Fibroblast of lung (primary cell): ENCODE measurements at places on chromosomes 6 and 20. TPM values are rescaled to one million over a fixed set of nuclear protein-coding genes. Genes with fewer than 3 reads are reported as not detected.

DNA sequence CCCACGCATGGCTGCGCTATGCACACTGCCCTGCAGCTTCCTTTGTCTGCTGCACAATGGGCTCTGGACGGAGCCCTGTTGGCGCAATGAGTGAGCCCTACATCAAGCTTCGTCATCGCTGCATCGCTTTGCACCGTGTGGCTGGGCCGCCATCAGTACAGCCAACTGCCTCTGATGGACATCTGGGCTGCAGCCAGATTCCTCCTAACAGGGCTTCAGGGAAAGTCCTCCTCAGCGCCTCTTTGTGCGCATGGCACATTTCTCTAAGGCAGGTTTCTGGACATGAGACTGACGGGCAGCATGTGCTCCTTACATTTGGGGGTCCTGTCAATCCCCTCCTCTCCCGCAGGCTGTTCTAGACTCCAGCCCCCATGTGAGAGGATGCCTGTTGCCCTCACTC is 29.7 kb upstream of the ANGPT4 start:
- DNase-seq: no peak

GRCh38 chr6:160036790-160037206 is 67.9 kb downstream of the IGF2R start:
- DNase-seq: peak; percentile 92

GRCh38 chr6:149429427-149430360 is 29.6 kb downstream of the SUMO4 start:
- DNase-seq: no peak

DNA sequence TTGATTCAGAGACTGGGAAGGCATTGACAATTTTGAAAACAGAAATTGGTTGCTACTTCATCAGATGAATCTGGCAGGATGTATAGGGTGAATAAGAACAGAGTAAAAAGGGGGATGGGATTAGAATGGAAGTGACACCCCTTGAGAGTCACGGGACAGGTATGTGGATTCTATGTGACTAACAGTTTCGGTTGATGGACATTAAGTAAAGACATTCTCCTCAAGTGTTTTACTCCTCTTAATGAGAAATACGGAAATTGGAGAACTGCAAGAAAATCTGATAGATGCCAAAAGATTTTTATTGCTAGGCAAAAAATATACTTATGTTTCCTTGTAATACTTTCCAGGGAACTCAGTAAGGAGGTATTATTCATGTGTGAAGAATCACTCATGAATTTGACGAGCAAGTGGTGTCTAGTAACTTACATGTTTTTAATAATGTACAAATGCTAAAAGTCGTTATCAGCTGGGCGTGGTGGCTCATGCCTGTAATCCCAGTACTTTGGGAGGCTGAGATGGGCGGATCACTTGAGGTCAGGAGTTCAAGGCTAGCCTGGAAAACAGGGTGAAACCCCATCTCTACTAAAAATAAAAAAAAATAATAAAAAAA is 135.8 kb downstream of the KIF16B start:
- DNase-seq: no peak

- no peak for DNase-seq
Observed at GRCh38 chr20:3846378-3846739, 275 bp upstream of the MAVS start.

Gene MRPL18
- 80.4 and 82.7 TPM in 2 replicates for total RNA-seq

DNA sequence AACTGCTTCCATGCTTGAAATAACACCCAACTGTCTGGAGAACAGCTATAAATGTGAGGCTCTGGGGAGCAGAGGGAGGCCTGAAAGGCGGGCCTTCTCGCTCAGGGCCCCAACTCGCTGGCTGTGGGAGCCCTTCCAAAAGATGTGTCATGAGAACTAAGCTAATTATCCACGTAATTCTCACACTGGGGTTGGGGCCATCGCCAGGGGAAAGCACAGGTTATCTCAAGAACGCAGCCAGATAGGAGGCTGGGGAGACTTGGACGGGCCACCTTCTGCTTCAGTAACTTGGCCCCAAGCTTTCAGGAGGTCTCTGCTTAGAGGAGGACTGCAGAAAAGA is 1.6 kb downstream of the PXDC1 start:
- DNase-seq: peak; percentile 83

DNA sequence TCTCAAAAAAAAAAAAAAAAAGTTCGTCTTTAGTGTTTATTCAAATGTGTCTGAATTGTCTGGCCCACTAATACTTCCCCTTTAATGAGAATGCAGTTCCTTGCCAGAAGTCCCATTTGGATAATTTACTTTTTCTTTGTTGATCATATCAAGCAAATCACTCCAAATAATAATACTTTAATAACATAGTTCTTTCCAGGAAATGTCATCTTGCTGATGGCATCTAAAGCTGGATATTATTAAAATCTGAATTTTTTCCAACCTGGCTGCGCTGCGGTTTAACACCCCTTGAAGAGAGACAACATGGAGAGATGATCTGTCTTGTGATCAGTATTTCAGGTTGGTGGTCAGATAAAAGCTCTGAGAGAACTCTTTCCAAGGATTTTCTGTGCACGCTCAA is 111.2 kb upstream of the CNKSR3 start:
- DNase-seq: no peak

DNA sequence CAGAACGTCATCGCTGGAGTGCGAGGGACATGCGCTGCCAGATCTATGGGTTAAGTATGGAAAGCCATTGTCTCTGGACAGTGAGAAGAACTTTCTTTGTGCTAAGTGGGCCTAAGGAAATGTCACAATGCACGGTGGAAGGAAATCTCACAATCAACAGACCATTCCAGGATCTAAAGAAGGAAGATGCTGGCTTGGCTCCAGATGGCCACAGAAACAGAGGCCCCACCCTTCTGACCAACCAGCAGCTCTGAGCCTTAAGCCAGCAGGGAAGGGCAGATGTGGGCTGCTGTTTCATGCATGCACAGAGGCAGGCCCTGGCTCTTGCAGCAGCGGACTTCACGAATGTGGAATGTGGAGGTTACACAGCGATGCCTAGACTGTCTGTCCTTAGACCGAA is 156.3 kb downstream of the SOBP start:
- DNase-seq: no peak

DNA sequence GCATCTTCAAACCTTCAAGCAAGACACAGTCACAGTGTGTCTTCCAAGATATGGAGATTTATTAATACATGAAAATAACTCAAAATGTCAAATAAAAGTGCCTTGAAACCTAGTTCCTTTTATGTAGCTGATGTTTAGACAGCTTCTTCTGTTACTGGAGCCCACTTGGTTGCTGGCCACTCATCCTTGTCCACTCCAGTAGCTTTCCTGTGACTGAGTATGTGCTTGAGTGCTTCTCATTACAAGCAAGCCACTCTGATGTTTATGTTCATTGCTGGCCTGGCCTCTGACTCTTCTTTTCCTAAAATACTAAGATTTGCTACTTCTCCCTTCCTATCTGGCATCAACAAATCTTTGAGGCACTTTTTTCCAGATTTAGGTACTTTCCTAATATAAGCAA is 545.2 kb upstream of the MAN1A1 start:
- no peak for DNase-seq

DNA sequence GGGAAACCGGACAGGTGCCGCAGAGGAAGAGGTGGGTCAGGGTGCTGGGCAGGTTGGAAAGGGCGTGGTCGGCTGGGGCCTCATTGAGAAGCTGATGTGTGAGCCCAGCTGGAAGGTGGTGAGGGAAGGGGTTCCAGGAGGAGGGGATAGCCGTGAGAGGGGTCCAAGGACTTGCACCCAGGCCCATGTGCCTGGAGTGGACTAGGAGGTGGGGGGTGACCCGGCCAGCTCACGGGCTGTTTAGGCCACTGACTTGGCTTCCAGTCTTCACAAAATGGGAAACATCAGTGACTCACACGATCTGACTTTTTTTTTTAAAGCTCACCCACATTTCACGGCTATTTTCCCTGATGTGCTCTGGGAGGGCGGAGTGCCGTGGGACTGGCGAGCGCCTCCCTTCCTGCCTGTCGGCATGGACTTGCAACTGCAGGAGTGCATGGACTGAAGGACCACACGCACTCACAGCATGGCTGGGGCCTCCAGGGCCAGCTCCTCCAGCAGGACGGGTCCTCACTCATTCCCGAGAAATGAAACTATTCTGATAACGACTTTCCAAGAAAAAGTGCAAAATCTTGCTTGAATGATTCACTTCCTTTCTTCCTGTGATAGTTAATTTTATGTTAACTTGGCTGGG is 13.5 kb upstream of the PDE10A start:
- peak; percentile 26 for DNase-seq

Gene CALHM5
- total RNA-seq: 4.1 and 4.4 TPM in 2 replicates

- peak; percentile 35 for DNase-seq
Observed at GRCh38 chr20:32482442-32483261, 102.5 kb downstream of the NOL4L start.

GRCh38 chr6:90086517-90086916 is 192.2 kb downstream of the GJA10 start:
- no peak for DNase-seq

GRCh38 chr20:9144643-9145042 is 75.8 kb downstream of the PLCB4 start:
- DNase-seq: no peak

GRCh38 chr6:43221046-43221972 is 8.0 kb downstream of the DNPH1 start:
- DNase-seq: peak; percentile 18

Gene OGFR
- total RNA-seq: 30.8 and 34.0 TPM in 2 replicates

GRCh38 chr20:9576695-9577094 is 62.3 kb downstream of the LAMP5 start:
- DNase-seq: no peak

- no peak for DNase-seq
Observed at GRCh38 chr6:38974389-38975151, 74.0 kb upstream of the GLP1R start.

Gene DEFB110
- total RNA-seq: not detected in 2 replicates

Gene UNC93A
- total RNA-seq: not detected in 2 replicates

DNA sequence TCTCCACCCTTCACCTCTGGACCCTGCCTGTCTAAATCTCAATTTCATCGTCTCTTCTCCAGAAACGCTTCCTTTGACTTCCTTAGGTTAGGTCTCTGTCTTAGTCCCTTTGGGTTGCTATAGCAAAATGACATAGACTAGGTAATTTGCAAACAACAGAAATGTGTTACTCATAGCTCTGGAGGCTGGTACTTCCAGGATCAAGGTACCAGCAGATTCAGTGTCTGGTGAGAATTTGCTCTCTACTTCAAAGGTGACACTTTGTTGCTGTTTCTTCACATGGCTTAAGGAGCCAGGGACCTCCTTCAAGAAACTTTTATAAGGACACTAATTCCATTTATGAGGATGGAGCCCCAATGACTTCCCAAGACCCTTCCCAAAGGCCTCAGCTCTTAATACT is 145.1 kb upstream of the IMPG1 start:
- DNase-seq: no peak

Gene SLC12A5
- 0.26 and 0.50 TPM in 2 replicates for total RNA-seq

DNA sequence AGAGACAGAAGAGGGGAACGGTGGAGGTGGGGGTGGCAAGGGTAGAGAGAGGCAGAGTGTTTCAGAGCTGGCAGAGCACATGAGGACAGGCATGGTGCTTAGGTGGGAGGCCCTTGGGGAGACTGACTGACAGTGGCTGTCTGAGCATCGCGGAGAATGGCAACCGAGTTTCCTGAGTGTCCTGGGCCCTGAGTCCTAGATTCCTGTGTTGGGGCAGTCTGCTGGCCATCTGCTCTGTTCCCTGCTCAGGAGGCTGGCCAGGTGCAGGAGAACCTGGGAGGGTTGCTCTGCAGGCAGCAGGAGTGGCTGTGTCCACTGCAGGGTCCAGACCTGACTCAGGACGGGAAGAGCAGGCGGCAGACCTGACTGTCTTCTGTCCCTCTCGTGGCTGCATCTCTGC is 248.9 kb downstream of the LRFN2 start:
- DNase-seq: no peak

- no peak for DNase-seq
Observed at GRCh38 chr20:59784791-59785668, 148.4 kb downstream of the SYCP2 start.

Gene RWDD1
- 21.1 and 22.8 TPM in 2 replicates for total RNA-seq

- DNase-seq: peak; percentile 89
Observed at GRCh38 chr6:12296255-12296573, 6.1 kb downstream of the EDN1 start.

GRCh38 chr20:32823737-32824588 is 4.2 kb downstream of the MAPRE1 start:
- DNase-seq: peak; percentile 12

DNA sequence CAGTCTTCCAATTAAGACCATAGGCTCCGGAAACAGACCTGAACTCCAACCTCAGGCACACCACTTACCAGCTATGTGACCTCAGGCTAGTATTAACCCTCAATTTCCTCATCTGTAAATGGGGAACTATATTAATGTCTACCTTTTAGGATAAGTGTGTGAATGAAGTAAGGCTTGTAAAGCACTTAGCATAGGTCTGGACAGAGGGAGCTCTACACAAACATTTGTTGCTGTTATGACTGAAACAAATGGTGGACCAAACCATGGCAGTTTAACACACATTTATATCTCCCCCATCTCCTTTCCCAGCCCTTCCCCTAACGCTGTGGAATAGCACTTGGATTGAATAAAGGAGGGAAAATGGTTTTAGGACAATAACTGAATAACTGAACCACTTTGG is 48.7 kb downstream of the TSHZ2 start:
- no peak for DNase-seq

Gene UTRN
- 93.2 and 130 TPM in 2 replicates for total RNA-seq

GRCh38 chr6:112221981-112222852 is 32.1 kb downstream of the LAMA4 start:
- peak; percentile 83 for DNase-seq

DNA sequence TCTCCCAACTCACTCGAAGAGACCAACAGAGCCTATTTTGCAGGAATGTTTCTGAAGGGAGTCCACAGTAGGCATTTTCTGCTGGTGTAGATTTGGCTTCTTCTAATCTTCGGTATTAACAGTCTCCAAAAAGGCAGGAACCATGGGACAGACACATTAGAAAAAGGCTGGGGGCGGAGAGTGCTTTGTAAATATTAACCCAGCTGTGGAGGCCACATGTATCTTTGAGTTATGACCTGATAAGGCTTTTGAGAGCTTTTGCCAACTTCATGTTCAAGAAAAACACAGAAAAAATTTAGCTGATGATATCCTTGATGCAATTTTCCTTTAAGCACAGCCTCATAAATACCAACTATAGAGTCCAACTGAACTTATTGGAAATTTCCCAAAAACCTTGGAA is 119.4 kb upstream of the TSHZ2 start:
- DNase-seq: peak; percentile 33

- DNase-seq: no peak
Observed at GRCh38 chr6:136094812-136095211, 155.3 kb downstream of the MTFR2 start.

Gene ABHD16A
- total RNA-seq: 62.1 and 72.0 TPM in 2 replicates
